ENCODE measurements at places on chromosomes 7 and 10.
A peak's percentile ranks its signal among the peaks of the same experiment; 100 is the strongest.

DNA sequence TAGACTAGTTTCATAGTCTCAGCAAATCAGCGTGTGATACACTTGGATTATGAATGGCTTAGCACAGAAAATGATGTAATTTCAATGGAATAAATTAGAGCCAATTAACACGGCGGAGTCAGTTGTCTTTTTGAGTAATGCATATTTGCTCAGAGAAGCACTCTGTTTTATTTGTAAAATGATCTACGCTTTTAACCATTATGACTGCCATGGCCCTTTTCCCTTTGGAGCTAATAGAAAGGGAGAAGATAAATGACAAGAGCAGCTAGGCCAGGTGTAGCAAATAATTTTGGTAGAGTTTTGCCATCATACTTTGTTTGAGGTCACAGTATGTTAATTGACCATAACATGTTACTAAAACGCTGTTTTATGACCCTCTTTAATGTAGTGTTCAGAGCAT lies 86.8 kb downstream of the GPR158 start:
- DNase-seq = no peak

DNA sequence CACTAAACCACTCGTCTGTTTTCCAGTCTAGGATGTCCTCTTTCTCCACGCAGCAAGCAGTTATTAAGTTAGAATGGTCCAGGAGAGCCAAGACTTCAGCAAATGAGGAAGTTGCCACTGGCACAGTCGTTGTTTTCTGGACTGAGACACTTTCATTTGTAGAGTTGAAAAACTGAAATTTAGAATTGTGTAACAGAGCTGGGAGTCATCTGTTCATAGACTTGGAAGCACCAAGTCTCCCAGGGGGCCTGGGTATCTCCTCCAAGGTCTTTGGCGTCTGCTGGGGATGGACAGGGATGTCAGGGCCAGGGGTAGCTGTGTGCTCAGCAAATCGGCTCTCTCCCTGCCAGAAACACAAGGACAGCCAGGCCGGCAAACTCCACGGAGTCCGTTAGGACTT lies 208.4 kb downstream of the FANK1 start:
- no peak for DNase-seq

DNA sequence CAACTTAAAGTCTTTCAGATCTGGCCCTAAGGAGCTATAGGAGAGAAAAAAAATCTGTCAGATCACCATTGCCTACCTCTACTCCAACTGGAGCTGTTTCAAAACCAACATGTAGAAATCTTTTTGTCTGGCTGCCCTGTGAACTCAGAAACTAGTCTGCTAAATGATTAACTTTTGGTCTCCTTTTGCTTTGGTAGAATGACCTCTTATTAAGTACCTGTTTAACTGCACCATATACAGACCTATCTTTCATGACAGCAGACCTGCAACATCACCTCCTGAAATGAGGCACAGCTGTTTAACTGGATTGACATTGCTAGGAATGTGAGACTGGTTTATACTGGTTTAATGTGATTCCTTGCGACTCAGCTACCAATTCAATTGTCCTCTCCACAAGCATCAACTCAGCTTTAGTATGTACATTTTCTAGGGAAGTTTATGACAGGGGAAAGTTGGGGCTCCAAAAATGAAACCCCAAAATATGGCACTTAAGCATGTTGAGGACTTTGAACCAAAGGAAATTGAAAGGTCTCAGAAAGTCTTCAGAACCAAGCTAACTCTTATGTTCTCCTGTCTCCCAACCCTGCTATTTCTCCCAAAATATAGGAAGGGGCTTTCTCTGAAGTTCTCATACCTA lies 1.8 kb downstream of the CYP3A43 start:
- DNase-seq = no peak

DNA sequence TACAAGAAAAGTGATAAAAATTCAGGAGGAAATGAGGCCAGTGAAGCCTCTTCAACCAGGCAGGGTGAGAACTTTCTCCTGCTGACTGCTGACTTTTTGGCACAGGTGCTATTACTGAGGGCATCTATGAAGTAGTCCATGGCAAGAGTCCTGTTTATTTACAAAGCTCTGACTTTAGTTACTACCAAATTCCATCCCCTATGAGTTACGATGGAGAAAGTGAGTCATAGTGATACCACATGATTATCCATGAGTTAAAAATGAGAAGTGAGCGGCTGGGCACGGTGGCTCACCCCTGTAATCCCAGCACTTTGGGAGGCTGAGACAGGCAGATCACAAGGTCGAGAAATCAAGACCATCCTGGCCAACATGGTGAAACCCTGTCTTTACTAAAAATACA lies 19.9 kb downstream of the CCDC3 start:
- no peak for DNase-seq

- DNase-seq = no peak
These were observed 20.3 kb upstream of the GJC3 start for GRCh38 chr7:99949645-99950228.

DNA sequence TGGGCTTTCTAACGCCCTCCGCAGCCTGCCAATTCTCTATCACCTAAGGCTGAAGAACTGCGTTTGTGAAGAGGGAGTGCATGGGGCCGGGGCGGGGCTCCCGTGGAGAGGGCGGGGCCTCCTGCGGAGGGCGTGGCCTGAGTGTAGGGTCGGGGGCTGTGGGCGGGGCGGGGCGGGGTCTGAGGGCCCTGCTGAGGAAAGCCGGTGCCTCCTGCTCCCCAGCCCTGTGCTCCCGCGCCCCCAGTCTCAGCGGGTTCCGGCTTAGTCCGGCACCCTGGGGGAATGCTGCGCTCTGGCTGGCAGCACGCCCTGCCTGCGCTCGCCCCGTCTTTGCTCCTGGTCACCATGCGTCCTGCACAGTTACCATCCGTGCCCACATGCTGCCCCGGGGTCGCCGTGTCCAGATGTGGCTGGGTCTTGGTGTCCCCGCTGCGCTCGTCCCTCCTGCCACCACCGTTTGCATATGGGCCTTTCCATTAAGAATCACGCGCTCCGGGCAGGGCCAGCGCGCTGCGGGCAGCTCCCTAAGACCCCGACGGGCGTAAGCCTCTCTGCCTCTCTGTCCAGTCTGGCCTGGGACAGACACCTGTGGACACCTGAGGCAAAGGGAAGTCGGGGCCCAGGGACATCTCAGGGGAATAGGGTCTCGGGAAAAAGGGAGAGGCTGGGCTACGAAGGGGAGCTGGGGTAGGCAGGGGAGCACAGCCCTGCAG lies 144.0 kb upstream of the RET start:
- DNase-seq = no peak

- DNase-seq = no peak
These were observed 253.3 kb downstream of the PRPF18 start for GRCh38 chr10:13840036-13840435.

DNA sequence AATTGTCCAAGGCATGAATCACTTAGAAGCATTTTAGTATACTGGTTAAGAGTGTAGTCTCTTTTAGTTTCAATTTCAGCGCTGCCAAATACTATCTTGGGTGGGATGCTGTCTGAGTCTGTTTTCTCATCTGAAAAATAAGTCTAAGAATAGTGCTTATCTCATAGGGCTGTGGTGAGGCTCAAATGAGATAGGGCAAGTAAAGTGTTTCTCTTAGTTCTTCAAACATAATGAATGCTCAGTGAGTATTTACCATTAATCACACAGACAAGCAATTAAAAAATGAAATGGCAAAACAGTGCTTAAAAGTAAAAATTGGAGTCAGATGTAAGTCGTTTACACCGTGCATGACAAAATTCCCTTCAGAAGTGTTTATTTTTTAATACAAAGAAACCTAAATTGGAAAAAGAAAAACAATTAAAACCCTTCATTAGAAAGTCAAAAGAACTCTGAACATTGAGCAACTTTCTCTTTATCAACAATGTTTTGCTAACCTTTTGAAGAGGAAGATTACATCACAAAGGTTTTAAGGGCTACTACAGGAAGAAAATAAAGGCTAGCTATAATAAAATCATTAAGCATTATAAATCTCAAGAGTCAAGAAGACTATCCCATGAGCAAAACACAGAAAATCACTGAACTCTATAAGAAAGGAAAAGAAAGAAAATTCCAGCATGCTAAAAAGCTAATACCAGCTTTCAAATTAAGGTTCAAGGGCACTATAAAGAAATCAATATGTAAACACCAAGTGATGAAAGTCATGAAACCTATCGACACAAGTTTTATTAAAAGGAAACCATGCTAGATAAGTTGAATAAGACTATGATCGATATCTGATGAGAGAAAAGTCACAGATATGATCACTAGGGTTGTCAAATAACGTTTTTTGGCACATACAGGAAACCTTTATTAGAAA lies 45.6 kb upstream of the C1GALT1 start:
- DNase-seq = no peak

GRCh38 chr7:71019706-71020105 lies 112.2 kb upstream of the GALNT17 start:
- DNase-seq = peak; percentile 92

DNA sequence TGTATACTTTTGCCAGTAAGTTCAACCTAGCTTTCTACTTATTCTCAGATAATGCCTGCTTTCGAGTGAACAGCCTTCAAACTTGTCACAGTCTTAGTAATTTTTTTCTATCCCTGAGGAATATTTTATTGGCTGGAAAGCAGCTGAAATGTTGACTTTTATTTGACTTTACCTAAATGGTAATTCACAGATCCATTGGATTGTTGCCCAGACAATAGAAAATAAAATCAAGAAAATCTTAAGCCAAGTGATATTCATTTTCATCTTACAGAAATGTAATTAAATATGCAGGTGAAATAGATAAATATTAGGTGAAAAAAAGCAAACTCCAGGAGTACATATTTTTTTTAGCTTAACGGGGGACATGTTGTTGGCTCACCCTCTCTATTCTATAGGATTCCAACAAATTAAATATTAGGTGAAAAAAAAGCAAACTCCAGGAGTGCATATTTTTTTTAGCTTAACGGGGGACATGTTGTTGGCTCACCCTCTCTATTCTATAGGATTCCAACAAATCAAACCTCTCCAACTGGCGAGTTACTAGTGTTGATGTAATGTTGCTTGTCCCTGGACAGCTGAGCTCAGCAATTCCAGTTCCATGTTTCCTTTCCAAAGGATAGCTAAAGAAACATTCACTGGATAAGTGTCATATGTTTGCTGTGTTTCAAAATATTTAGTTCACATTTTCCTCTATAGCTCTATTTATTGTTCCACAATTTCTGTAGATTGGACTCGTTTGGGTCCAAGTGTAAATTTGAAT lies 4.2 kb downstream of the TMEM26 start:
- peak; percentile 51 for DNase-seq

DNA sequence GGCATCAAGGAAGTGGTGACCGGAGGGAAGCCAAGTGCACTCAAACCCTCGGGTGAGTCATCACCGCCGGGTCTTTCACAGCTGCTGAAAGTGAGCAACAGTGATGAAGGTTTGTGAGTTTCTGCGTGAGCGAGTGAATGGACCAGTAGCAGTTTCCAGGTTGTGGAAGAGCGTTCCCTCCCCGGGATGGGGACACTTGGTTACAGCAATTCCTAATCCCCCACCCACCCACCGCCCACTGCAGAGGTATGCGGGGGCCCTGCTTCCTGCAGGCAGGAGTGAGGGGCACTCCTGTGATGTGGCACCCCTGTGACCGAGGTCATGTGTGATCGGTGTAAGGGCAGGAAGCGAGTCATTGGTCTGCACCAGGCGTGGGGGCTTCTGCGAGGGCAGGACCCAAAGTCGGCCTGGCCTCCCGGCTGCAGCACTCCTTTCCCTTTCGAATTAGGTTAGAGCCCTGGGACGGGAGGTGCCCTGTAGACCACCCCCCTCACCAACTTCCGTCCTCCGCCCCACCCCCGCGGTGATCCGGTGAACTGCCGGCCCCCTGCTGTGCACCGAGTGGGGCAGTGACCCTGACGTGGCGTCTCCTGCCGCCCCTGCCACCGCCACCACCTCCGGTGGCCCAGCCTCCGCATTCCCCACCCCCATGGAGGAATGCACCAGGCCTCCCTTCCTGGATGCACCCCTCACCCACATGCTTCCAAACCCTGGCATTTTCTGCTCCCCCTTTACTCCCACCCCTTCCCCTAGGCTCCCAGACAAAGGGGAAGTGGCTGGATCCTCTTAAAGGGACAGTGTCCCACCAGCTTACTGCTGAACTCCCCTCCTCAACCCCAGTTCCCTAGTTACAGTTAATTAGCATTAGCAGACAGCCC lies 10.9 kb downstream of the LIMK1 start:
- DNase-seq = peak; percentile 81

DNA sequence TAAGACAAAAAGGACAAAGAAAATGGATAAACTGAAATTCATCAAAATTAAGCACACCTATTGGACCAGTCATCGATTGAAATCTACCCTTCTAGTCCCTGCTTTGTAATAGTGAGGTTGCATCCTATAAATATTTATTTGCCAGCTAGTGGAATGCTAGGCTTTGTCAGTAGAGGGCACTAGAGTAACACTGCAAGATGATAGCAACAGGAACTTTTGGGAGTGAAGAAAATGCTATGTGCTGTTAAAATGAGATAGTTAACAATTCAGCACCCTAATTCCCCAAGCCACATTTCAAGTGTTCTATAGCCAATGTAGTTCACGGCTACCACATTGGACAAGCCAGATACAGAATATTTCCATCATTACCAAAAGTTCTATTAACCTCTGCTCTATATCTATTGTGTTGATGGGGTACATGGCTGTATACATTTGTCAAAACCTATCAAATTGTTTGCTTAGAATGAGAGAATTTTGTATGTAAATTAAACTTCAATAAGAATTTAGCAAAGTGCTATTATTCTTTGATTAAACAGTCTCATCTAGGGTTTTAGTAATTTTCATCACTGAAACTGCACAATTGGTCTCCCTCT lies 69.8 kb downstream of the LSMEM1 start:
- no peak for DNase-seq

DNA sequence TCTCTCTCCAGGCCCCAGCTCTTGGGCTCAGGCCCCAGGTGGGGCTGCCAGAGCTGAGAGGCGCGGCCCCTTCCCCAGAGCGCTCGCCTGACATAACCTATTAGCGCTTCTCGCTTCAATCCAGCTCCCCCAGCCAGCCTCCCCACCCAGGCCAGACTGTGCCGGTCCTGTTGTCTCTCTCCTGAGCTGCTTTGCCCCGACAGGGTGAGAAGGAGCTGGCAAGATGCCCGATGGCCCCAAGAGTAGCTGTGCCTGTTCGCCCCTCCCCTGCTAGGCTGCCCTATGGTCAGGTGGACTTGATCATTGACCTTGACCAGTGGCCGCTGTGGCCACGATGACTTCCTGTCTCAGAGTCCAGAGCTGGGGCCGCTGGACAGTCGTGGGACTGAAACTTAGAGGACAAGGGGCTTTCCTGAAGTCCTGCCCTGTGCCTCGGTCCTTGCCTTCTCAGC lies 9.1 kb downstream of the TMEM270 start:
- peak; percentile 66 for DNase-seq

Measured in left hindlimb (tissue), 1 donor.